ENCODE measurements at places on chromosomes 16 and 17.

DNA sequence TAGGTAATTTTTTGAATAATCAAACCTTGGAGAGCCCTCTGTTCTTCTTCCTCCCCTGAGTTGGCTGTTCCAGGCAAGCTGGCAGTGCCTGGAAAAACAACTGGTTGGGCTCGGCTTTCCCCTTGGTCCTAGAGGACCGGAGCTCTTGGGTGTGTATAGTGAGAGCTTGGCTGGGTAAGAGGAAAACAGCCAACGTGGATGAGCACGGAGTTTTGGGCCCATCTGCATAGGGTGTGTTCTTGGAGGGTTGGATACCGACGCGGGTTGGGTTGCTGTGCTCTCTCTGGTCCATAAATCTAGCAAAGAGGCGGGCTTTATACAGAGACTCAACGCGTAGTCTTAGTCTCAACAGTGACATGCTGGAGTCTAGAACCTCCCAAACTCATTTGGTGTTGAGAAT is 23.2 kb downstream of the ITGB3 start:
- DNase-seq, result no peak

GRCh38 chr17:29412780-29413565 is 22.8 kb downstream of the TAOK1 start:
- no peak for DNase-seq

- DNase-seq, result no peak
Measured at GRCh38 chr16:1919327-1919998, 1.2 kb upstream of the HS3ST6 start.

- peak; percentile 80 for DNase-seq
Measured at GRCh38 chr17:72614871-72615626, 477.4 kb downstream of the SLC39A11 start.

- DNase-seq, result peak; percentile 33
Measured at GRCh38 chr16:83338941-83339340, 468.8 kb upstream of the HSBP1 start.

DNA sequence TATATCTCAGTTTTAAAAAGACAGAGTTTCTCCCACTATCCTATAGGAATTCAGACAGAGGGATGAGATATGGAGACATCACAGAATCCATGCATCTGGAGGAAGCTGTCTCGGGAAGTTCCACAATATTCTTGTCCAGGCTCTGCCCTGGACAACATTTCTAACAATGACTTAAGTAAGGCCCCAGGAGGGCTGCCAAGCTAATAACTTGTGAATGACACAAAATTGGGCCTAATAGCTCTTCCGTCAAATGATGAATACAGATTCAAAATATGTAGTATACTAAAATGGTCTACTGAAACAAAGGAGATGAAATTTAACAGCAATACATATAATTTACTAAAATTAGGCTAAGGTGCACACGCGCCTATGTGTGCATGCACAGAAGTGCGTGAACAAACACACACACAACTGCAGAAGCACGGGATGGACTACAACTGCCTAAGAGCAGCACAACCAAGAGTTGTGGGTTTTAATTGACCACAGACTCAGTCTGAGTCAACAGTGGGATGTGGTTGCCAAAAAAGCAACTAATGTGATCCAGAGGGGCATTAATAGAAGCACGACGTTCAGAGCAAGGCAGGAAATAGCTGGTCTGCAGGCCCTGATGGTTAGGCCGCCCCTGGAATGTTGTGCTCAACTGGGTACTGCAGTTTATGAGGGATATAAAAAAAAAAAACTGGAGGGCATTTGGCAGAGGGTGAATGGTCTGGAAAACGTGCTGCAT is 26.3 kb upstream of the HS3ST2 start:
- no peak for DNase-seq

DNA sequence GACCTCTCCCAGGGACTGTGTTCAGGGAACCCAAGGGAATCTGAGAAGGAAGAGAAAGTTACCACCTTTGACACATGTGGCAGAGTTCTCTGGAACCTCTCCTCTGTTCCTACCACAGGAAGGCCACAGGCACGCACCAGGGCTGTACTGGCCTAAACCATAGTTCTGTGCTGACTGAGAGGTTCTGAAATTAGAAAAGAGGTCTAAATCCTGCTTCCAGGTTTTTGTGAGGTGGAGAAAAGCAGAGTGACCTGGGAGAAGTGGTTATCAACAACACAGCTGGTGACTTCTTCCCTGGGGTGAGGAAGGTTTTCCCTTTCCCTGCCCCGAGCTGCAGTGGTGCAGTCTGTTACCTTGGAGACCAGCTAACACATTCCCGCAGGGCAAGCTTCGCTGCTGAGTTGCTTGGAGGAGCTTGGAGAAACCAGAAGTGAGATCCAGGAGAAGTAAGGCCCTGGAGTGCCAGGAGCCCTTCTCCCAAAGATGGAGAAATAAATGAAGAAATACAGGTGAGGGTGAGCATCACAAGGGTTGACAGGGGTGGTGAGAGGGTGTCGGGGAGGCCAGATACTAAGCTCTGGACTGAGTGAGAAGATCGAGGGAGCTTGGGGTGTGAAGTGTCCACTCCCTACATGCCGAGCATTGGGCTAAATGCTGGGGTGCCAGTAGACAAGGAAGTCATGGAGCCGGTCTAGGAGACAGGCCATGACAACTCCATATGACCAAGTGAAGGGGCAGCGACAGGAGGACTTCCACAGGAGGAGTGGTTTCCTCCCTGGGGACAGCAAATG is at the start of gene VWA3A:
Gene VWA3A (plus strand): TSS at position 399 of the 791 bp plus-strand sequence. CDS start 97 bp downstream, at position 496.
- no peak for DNase-seq

GRCh38 chr16:22664132-22664531 is 149.8 kb upstream of the HS3ST2 start:
- DNase-seq, result no peak

- no peak for DNase-seq
Measured at GRCh38 chr17:82458885-82459424, 414 bp downstream of the NARF start.

GRCh38 chr17:46822388-46822921 is 4.0 kb upstream of the WNT3 start:
- no peak for DNase-seq

GRCh38 chr16:88636488-88637265 is 1.7 kb upstream of the IL17C start:
- DNase-seq, result no peak

DNA sequence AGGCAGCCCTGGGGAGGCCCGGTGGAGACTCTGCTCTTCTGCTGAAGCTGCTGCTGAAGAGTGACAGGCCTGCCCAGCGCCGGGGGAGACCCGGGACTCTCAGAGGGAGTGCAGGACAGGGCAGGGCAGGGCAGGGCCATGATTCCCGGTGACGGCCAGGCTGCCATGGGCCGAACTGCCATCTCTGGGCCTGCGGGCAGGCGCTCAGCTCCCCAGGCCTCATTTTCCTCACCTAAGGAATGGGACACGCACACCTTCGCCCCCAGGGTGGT is 22.6 kb upstream of the SSTR5 start:
- DNase-seq, result no peak

DNA sequence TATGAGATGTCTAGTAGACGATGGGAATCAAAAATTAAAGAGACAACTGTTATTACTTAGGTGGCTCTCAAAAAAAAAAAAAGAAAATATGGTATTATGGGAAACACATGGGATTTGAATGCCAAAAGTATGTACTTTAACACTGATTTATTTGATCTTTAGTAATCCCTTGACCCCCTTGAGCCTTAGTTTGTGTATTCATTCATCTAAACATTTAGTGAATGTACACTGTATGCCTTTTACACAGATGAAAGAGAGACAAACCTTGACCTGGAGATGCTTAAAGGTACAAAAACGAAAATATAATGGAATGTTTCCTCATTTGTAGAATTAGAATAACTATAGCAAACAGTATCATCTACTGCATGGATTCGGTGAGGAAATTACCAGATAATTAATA is 38.6 kb upstream of the NETO2 start:
- no peak for DNase-seq

GRCh38 chr16:9184354-9184690 is 92.9 kb downstream of the HAPSTR1 start:
- DNase-seq, result no peak

GRCh38 chr16:78523212-78523985 is 423.9 kb downstream of the WWOX start:
- no peak for DNase-seq

DNA sequence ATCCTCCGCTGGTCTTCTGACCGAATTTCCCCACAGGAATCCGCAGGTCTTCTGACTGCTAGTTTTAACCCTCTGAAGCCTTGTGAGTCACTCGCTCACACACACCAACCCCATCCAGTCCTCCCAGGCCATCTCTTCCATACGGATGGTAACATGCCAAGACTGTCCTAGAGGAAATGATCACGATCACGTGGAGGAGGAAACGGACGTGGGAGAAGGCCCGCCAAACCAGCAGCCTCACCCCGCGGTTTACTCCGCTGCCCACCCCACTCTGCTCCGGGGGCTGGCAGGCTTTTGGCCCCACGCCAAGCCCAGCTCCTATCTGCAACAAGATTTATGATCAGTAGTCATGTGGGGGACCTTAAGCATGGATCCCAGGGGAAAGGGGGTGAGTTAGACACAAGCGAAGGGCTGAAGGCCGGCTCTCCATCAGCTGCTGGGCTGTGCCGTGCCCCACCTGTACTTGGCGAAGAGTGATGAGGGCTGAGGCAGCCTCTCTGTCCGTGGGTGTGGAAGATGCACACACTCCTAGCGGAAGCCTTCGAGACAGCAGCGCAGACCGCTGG is 1.5 kb upstream of the FAAP100 start:
- DNase-seq, result no peak

- no peak for DNase-seq
Measured at GRCh38 chr17:32593003-32593402, 106.2 kb downstream of the CDK5R1 start.

DNA sequence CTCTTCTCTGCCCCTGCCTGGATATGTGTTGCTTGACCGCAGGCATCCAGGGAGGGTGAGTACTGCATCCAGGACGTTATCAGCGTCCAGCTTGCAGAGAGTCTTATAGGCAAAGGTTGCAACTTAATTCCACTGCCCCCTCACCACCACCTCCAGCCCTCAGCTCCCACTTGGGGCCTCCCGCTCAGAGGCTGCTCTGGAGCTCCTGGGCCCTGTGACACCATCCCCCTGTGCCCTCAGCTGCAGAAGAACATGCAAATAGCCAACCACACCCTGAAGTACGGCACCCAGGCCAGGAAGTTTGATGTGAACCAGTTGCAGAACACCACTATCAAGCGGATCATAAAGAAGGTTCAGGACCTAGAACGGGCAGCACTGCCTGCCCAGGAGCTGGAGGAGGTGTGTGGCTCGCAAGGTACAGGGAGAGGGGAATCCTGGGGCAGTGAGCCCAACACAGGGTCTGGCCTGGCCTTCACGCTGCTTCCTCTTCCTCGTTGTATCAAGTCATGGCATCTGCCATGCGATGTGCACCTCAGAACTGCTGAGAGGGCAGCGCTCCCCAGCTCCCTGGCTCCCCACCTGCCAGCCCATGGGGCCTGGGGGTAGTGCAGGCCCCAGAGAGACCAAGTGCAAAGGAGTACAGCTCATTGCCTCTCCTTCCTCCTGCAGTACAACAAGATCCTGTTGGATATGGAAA is 9.6 kb downstream of the ACE start:
- no peak for DNase-seq

GRCh38 chr17:74380959-74381808 is 13.9 kb downstream of the GPR142 start:
- no peak for DNase-seq

- DNase-seq, result no peak
Measured at GRCh38 chr16:90018652-90019542, at the start of gene DBNDD1. DBNDD1 (minus strand) TSS chr16:90019456; CDS start chr16:90019341, 115 bp downstream.

DNA sequence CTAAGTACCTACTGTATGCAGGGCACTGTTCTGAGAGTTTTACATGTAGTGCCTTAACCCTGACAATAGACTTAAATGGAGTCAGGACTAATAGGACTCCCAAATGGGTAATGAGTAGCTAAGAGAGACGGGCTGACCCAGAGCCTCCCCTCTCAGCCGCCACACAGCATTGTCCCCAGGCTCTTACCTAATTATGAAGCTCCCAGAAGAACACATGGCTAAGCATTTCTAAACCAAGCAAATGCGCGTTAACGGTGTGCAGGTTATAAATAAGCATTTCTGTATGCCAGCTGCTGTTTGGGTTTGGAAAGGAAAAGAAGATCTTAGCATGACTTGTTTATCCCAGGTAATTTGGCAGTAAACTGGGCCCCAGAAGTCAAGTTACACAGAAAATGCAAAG is 14.3 kb downstream of the KATNIP start:
- no peak for DNase-seq

GRCh38 chr17:46270032-46270431 is 24.9 kb upstream of the LRRC37A start:
- DNase-seq, result no peak

DNA sequence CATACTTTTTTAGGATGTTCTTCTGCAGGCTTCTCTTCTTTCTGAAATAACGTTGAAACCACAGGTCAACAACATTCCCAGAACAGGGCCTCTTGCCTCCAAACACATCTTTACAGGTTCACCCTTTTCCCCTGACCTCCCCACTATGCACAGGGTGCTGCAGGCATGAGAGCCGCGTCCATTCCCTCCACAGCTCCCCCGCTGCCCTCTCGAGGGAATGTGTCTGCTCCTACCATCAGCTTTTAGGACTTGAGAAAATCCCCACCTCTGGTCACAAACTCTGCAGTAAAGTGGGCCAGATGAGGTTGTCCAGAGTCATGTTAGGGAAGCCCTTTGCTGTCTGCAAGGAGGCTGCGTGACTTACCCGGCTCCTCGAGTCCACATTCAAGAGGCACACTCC is 30.5 kb downstream of the DUSP14 start:
- no peak for DNase-seq

DNA sequence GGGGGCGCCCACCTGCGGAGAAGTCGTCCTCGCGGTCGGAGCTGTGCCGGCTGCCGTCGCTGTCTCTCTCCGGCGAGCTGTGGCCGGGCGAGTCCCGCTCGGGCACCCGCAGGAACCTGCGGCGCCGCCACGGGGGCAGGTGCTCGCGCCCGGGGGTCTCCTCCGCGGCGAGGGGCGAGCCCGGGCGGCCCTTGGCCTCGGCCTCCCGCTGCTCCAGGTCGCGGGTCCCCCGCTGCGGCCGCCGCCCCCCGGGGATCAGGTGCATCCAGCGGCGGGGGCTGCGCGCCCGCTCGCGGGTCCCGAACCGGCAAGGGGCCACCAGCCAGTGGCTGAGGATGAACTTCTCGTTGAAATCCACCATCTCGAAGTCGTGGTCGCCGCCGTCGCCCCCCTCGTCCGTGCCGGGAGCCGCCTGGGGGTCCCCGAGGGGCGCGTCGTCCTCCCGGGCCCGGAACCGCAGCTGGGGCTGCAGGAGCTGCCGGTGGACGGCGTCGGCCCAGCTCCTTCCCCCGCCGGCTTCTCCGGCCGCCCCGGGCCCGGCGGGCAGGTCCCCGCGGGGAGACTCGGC is 41.4 kb upstream of the BHLHA9 start:
- DNase-seq, result no peak

Measured in C1 segment of cervical spinal cord (tissue), 14 donors.